Lower leg skin (tissue), 4 donors: ENCODE measurements at places on chromosomes 7 and 10.
A peak's percentile ranks its signal among the peaks of the same experiment; 100 is the strongest.

DNA sequence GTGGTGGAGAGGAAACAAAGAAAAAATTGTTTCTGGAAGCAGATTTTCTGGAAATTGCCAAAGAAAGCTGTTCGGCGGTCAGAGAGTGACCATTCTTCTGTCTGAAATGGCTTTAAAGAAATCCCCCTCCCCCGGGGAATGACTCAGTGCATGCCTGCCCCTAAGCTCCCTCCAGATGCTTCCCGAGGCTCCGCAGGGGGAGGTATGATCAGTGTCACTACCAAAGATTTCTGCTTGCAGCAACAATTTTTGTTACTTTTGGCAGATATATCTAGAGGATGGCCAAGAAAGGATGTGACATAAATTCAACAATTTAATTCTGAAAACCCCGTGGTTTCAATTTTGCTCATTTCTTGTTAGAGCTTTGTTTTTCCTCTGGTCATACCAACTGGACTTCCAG lies 163.9 kb downstream of the JCAD start:
- DNase-seq: peak; percentile 61

DNA sequence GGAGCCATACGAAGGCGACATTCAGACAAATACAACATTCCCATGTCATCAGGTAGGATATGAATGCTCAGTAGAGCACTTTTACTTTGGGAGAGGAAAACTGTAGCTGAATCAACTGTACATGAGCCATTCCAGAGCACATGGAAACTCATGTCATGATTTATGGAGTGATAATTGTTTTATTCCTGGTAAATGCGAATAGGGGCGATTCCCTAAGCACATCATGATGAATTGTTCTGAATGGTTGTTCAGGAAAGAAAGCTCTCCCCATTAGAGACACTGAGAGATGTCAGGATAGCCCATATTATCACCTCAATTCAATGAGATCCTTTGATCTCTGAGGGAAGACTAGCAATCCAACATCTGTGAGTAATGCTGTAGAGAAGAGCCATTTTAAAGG lies 243.6 kb downstream of the FOXP2 start:
- no peak for DNase-seq

GRCh38 chr7:5433181-5433580 lies 9.5 kb upstream of the TNRC18 start:
- DNase-seq: no peak

GRCh38 chr7:47677664-47678063 lies 95.8 kb upstream of the TNS3 start:
- DNase-seq: no peak

- DNase-seq: peak; percentile 53
Measured at GRCh38 chr7:30429156-30429530, 49.4 kb downstream of the NOD1 start.

GRCh38 chr7:78090616-78091015 lies 292.0 kb downstream of the PHTF2 start:
- DNase-seq: no peak

DNA sequence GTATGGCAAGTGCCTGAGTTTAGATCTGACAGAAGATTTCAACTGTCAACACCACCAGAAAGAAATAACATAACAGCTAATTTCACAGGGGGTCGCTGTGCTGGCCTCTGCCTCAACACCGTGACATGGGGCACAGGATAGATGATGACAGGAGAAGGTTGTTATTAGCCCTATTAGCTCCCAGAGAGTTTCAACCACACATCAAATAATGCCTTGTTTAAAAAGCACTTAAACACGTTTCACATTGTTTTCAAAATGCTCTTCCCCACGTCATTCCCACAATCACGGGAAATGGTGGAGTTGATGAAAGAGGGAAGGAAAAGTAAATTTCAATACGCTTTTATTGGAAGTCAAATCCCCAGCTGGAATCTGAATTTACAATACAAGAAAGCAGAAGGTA lies 184.7 kb downstream of the MAGI2 start:
- DNase-seq: no peak

DNA sequence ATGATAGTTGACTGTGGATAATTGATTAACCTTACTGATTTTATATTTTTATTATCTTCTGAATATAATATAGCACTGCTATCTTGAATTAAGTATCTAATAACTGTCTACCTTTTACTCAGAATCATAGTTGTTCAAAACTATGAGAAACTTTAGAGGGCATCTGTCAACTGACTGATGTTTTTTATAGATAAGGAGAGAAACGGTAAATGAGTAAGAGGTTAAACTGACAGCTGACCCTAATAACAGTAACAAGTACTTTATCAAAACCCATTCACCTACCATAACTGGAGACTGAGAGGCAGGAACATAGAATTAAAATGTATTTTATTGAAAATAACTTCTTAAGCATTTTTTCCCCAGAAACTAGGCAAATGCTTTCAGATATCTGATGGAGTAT lies 62.2 kb downstream of the CYP51A1 start:
- DNase-seq: no peak

- peak; percentile 9 for DNase-seq
Measured at GRCh38 chr10:68302871-68303270, 29.0 kb upstream of the HNRNPH3 start.

DNA sequence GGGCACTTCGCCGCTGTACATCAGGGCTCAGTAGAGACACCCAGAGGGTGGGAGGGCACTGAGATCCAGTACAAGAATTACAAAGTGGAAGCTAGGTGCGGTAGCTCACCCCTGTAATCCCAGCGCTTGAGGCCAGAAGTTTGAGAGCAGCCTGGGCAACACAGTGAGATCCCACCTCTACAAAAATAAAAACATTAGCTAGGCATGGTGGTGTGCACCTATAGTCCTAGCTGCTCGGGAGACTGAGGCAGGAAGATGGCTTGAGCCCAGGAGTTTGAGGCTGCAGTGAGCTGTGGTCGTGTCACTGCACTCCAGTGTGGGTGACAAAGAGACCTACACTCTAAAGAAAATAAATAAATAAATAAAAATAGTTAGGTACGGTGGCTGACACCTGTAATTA lies 64.0 kb downstream of the CLEC2L start:
- DNase-seq: no peak

- DNase-seq: no peak
Measured at GRCh38 chr7:137985253-137985896, 16.5 kb downstream of the CREB3L2 start.
